ENCODE measurements at places on chromosomes 4 and X.

DNA sequence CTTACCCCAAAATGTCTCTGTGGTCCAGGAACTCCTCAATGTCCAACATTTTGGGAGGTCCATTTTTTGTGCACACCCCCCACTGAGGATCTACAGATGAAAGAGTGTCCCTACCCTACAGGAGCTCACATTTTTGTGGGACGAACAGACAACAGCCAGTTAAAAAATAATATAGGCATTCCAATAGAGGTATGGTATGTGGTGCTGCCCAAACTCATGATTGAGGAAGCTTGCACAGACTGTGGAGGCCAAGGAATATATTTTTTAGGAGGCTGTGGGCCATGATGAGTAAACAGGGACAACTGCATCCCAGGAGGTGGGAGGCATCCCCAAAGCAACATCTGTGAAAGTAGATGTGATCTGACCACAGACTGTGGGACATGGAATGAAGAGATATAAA, 181.0 kb upstream of the HCCS start:
- no peak for DNase-seq

GRCh38 chr4:94676970-94677369, 80.8 kb upstream of the BMPR1B start:
- DNase-seq = no peak

GRCh38 chr4:81466841-81467671, 4.7 kb downstream of the RASGEF1B start:
- DNase-seq = peak; percentile 82

DNA sequence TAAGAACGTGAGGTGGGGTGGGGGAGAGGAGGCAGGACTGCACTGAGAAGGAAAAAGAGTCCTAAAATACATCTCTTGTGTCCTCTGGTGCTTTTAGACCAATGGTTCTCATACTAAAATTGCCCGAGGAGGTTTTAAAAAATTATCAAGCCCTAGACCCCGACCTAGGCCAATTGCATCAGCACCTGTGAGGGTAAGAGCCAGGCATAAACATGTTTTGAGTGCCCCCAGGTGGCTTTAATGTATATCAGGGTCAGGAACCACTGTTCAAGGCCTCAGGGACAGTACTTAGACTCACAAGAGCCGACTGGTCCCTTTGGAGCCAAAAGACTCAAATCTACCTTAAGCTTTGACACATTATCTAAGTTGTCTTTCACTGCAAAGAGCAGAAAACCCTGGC, 37.5 kb upstream of the TMEM150C start:
- DNase-seq = no peak

DNA sequence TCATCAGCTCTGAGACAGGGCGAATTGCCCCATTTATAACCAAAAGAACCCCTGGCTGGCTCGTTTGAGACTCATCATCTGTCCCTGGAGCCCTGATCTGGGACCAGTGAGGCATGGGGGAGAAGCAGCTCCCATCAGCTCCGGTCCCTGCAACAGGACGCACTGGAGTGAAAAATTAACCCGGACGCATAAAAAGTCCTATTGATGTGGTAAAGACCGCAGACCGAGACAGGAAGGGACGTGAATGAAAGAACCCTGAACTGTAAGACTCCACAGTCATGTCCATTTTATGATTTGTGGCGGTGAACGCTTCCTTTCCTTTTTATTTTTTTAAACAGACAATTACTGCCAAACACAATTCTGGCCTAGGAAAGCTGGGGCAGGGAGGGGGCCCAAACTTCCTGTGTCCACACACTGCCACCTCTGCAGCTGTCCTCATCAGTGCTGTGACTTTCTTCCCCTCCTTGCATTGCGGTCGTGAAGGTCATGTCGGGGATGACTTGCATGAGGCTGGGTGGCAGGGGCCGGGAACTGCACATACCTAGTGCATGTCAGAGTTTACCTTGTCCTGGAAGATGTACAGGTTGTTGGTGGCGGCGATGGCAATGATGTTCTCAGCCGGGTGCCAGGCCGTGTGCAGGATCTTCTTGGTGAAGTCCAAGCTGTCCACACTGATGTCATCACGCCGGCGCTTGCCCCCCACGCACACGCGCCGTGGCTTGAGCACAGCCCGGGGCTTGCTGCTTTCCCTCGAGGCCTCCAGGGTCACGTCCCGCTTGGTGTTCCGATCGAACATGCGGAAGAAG, 53.3 kb downstream of the WFS1 start:
- no peak for DNase-seq

- DNase-seq = no peak
Observed at GRCh38 chrX:12360986-12361598, 222.8 kb downstream of the FRMPD4 start.

- DNase-seq = no peak
Observed at GRCh38 chr4:12110627-12111026, 681.9 kb upstream of the HS3ST1 start.

DNA sequence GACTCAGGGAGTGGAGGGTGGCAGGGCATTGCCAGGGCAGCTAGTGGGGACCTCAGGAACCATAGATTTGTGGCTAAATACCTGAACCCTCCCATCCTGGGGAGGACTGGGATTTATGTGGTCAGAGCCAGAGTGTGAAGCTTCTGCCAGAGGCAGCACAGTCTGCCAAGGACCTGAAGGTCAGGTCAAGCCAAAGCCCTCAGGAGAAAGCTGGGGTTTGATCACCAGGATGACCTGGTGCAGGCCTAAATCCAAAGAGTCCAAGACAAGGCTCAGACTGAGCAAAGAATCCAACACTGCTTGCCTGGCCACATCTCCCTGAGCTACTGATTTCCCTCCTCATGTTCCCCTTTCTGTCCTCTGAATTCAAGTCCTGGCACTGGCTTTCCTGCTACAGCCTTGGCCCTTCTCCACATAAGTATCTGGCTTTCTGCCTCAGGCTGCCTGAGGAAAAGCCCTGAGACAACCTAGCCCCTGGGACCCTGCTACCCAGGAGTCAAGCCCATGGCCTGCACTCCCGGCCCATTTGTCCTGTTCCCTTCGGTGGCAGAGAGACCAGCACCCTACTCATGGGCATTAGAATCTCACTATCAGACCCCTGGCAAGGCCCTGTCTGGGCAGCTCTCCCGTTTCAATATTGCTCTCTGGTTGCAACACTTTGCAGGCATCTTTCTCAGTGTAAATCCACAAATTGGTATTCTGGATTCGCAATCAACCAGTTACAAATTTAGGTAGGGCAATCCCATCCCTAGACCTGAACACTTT, 39.3 kb upstream of the SLC25A43 start:
- no peak for DNase-seq

DNA sequence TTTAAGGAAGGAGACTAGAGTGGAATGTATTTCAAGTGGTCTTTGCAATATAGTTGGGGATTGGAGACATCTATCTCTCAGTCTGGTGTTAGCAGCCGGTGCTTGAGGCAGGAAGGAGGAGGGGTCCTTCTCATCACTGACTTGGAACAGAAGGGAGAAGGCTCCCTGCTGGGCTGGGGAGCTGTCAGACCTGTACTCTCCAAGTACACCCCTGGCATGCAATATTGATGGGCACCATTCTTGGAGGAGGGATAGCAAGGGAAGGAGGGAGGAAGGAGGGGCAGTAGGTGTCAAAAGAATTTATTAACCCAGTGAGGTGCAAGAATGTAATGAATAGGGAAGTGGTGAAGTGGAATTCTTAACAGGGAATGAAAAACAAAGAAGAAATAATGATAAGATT, 338.8 kb downstream of the UNC5C start:
- DNase-seq = no peak

DNA sequence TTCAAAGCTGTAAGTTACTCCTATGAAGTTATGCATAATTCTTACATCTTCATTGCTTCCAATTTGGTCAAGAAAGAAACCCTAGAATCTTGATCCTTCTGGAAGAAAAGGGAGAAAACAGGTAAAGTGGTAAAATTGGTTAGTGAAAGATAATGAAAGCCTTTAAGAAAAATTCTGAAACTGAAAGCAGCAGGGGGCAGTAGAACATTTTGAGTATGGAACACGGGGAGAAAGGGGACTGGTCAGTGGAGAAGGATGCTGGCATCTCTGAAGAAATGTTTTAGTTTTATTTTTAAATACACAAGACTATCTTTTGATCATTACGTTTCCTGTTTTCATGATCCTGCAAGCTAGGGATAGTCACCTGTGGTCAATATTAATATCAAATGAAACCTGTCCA, 54.3 kb downstream of the SLIT2 start:
- no peak for DNase-seq

GRCh38 chrX:95291561-95291960, 1393.1 kb upstream of the DIAPH2 start:
- no peak for DNase-seq

DNA sequence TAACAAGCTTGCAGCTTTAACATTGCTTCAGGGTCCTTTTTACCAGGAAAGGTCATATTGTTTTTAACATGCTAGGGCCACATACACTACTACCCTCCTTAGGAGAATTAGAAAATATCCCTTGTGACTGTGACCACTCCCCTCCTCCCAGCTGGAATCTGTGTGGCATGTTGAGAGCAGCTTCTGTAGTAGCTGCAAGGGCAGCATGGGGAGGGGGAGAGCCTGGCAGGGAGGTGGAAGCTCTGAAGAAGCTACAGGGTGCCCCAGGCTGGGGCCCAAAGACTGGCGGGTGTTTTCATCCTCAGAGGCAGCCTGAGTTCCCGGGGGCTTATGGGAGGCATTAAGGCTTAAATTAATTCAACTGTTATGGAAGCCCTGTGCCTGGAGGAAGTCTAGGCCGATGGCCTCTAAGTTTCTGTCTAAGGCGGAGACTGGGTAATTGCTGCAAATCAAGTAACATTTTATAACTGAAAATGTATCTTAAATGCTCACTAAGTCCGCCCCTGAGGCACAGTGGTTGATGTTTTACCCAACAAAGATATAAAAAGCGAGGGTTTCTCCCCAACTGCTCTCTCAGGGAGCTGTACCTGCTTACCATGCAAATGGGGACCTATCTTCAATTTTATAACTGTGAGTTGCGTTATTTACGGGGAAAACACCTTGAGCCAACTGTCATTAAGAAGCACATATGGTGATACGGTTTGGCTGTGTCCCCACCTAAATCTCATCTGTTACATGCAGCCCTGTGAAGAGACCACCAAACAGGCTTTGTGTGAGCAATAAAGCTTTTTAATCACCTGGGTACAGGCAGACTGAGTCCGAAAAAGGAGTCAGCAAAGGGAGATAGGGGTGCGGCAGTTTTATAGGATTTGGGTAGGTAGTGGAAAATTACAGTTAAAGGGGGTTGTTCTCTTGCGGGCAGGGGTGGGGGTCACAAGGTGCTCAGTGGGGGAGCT, 37.4 kb upstream of the STS start:
- no peak for DNase-seq

- DNase-seq = no peak
Observed at GRCh38 chr4:16894406-16894805, 4.0 kb downstream of the LDB2 start.

DNA sequence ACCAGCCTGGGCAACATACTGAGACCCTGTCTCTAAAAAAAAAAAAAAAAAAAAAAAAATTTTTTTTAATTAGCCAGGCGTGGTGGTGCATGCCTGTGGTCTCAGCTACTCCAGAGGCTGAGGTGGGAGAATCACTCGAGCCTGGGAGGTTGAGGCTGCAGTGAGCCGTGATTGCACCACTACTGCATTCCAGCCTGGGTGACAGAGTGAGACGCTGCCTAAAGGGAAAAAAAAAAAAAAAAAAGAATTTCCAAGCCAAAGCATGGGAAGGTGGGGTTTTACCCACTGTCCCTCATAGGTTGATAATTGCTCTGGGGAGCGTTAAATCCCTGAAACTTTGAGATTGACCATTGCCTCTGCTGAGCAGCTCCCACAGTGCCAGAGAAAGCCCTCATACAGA, 427.5 kb downstream of the BCOR start:
- no peak for DNase-seq

- no peak for DNase-seq
Observed at GRCh38 chr4:176729489-176729888, 63.2 kb downstream of the VEGFC start.

DNA sequence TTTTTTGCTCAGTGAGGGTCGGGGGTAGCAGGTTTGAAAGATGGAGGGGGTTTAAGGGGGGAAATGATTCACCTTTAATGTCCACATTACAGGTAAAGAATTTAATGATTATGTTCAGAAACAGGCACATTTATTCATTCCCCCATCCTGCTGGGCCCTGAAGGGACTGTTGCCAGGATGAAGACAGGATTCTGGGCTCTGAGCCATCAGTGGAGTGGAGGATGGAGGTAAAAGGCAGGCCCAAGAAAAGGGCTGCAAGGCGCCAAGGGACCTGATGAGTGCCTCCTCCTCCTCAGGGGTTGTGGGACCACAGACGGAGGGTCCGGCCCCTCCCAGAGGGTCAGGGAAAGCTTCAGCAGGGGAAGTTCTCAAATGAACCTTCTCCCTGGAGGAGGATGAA, 40.4 kb upstream of the PROM1 start:
- DNase-seq = no peak

DNA sequence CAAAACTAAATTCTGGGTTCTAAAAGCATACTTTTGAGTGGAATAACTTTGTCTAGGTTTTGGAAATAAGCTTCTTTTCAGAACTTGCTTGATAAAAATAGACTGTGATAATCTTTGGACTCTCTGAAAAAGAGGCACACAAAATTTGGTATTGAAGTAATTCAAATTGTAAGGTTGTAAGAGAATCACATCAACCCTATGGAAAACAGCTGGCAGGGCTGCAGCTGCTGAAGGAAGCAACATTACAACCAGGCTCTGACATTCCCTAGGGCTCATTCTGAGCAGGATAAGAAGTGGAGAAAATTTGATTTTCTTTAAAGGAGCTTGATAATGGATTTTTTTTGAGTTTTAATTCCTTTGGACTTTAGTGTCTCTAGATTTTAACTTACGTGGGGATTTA, 147.6 kb downstream of the FSTL5 start:
- DNase-seq = no peak
